Activated T-cell treated with anti-CD3 and anti-CD28 coated beads, Interleukin-2, amount 50 U/mL, for 24 hours (primary cell): ENCODE measurements at places on chromosomes 3 and 15.

- peaks cover 6% of the 10 kb centered on the region for H3K4me1 ChIP-seq
- H3K27me3 ChIP-seq: no peaks in the 10 kb centered on the region
- H3K4me3 ChIP-seq: no peak overlapping the region
- DNase-seq: no peak
- H3K27ac ChIP-seq: no peak overlapping the region
Measured at GRCh38 chr3:177973241-177973840, 562.9 kb upstream of the KCNMB2 start.

- no peak for DNase-seq
- H3K27me3 ChIP-seq: no peaks in the 10 kb centered on the region
- no peaks in the 10 kb centered on the region for H3K4me1 ChIP-seq
Measured at GRCh38 chr3:45623393-45623792, 28.8 kb downstream of the LIMD1 start.

DNA sequence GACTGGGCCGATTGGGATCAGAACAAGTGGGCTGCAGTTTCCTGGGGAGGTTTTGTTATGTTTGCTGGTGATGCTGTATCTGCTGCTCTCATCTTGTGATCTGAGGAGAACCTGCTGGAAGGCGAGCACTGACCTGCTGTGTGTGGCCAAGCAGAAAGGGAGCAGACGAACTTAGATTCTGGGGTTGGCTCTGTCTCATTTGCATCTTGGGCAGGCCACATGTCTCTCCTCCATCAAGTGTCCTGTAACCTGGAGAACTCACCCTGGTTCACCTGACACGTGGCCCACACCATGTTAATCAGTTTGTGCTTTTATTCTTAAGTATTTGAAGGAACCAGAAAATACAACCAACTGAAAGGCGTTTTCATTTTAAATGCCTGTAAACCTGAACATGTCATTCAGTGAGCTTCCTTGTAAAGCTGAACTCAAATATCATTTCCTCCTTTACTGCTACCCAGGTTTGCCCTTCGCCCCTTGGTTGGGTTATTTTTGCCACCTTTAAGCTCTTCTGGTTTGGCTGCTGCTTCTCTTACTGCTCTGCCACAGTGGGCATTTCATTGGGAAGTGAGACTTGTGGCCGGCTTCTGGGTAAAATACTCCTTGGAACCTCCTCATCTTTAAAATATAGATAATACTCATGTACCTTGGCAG is 33.5 kb upstream of the TRAK1 start:
- no peak overlapping the region for H3K4me3 ChIP-seq
- H3K4me1 ChIP-seq: peaks cover 20% of the 10 kb centered on the region
- no peak overlapping the region for H3K27ac ChIP-seq
- DNase-seq: no peak

GRCh38 chr15:36671017-36671416 is 91.6 kb downstream of the CDIN1 start:
- no peak for DNase-seq
- no peaks in the 10 kb centered on the region for H3K27me3 ChIP-seq
- no peak overlapping the region for H3K4me3 ChIP-seq
- no peaks in the 10 kb centered on the region for H3K4me1 ChIP-seq
- H3K36me3 ChIP-seq: peaks cover 14% of the 10 kb centered on the region
- no peak overlapping the region for H3K27ac ChIP-seq

DNA sequence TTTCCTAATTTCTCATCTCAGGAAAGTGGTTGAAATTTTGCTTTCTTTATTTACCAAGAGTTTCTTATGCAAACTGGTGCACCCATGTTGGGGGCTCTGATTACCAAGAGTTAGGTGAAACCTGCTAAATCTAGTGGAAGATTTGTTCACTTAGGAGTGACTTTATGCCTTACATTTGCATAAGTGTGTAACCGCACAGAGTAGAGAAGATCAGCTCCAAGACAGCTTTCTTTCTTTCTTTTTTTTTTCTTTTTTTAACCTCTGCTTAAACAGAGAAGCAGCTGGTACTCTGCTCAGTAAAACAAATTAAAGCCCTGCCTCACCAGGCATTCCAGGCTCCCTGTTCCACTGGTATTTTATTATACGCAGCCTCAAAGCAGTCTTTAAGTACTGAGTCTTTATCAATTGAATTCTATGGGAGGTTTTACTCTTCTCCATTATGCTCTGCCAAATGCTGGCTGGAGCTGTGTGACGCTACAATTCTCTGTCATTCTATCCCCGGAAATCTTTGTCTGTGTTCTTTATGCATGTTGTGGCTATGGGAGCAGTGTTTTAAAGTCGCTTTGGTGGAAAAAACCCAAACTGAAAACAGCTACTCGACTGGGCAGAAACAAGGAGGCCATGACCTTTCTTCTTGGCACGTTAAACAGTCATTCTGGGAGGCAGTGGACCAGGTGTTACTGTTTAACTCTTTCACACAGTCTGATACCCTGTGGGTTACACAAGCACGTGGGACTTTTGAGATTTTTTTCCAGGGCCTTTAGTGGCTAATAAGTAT is 55.2 kb upstream of the GBE1 start:
- H3K36me3 ChIP-seq: no peaks in the 10 kb centered on the region
- no peak overlapping the region for H3K4me3 ChIP-seq
- DNase-seq: no peak
- peaks cover 3% of the 10 kb centered on the region for H3K4me1 ChIP-seq
- peaks cover 5% of the 10 kb centered on the region for H3K27me3 ChIP-seq
- no peak overlapping the region for H3K27ac ChIP-seq

DNA sequence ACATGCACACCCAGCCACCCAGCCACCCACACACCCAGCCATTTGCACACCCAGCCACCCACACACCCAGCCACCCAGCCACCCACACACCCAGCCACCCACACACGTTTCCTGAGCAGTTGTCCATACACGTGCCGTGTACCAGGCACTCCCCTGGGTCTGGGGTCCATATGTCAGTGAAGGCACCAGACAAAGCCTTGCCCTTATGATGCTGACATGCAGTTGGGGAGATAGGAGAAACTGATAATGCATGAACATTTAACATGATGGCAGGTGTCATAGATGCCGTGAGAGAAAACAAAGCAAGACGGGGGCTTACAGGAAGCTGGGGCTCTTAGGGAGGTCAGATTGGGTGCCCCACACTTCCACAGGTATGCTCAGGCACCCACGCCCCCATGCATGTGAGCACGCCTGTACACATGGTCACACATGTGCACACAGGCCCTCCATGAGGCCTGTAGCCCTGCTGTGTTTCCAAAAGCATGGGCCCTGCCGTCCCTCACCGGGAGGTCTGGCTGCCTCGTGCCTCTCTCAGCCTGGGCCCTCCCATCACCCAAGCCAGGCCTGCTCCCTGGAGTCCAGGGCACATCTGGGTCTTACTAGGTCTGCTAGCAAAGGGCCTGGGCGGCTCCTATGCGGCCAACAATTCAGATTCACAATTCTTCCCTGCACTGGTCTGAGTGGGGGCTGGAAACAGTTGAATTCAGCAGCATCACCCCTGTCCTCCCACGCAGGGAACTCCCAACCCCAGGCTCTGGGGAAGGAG is 3.6 kb upstream of the DNAJB8 start:
- H3K27me3 ChIP-seq: peaks cover 29% of the 10 kb centered on the region
- H3K4me1 ChIP-seq: peaks cover 10% of the 10 kb centered on the region
- H3K27ac ChIP-seq: no peak overlapping the region
- H3K4me3 ChIP-seq: no peak overlapping the region
- no peaks in the 10 kb centered on the region for H3K36me3 ChIP-seq
- DNase-seq: no peak

DNA sequence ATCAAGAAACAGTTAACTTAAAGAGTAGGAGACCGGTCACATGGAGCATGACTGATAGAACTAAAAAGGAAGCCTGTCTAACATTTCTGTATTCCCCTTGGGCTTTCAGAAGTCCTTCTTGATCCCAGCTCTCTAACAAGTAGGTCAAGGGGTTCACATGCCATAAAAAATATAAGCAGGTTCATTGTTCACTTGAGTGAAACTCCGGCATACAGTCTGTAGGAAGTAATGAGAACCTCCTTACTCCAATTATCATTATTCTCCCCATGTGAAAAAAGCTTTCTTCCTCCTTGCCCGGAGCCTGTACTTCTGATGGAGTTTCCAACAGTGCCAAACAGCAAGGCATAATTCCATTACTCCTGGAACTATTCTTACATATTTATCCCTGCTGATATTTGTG is 242.8 kb upstream of the CNTN4 start:
- H3K4me3 ChIP-seq: no peak overlapping the region
- H3K4me1 ChIP-seq: no peaks in the 10 kb centered on the region
- no peak for DNase-seq
- H3K36me3 ChIP-seq: no peaks in the 10 kb centered on the region

DNA sequence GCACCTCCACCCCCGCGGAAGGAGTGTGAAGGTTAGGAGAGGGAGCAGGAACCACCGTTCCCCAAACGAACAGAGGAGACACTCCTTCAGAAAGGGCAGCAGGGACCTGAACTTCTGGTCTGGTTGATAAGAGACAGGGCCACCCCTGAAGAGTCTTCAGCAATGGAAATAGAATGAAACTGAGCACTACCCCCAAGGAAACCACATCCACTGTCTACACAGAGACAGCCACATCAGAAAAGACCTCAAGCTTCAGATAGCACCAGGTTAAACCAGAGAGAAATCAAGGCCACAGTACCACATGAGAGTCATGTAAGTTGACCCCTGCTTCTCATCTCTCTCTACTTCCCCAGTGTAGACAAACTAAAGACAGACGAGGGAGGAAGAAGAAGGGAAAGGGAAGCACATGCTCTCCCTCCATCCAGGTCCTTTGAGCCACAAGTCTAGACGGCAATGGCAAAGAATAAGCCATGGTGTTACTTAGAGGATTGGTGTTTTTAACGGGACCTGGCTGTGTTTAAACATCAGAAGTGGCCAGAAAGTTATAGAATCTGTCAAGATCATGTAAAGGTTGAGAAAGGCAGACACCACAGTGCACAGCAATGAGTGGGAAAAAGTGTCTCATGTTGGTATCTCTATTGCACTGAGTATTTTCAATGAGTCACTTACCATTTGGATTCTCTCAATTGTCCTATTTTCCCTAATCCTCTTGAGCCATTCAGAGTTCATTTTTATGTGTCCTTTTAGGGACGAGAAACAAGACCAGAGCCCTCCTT is 31.4 kb upstream of the CTNNB1 start:
- no peaks in the 10 kb centered on the region for H3K36me3 ChIP-seq
- peaks cover 36% of the 10 kb centered on the region for H3K27me3 ChIP-seq
- H3K4me1 ChIP-seq: peaks cover 19% of the 10 kb centered on the region
- no peak for DNase-seq
- no peak overlapping the region for H3K4me3 ChIP-seq
- H3K27ac ChIP-seq: no peak overlapping the region

DNA sequence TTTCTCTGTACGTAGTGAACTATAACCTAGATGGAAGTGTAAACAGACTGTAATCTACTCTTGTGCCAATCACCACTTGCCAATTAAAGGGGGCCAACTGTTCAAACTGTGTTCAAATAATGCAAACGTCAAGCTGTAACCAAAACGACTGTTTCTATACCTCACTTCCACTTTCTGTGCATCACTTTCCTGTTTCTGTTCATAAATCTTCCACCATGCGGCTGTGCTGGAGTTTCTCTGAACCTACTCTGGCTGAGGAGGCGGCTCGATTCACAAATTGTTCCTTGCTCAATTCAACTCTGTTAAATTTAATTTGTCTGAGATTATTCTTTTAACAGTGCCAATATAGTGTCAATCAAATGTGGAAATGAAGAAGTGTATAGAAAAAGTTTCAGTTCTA is 206.7 kb upstream of the TBC1D5 start:
- H3K36me3 ChIP-seq: no peaks in the 10 kb centered on the region
- H3K4me1 ChIP-seq: peaks cover 3% of the 10 kb centered on the region
- H3K27ac ChIP-seq: no peak overlapping the region
- H3K27me3 ChIP-seq: peaks cover 24% of the 10 kb centered on the region
- H3K4me3 ChIP-seq: no peak overlapping the region

- no peaks in the 10 kb centered on the region for H3K36me3 ChIP-seq
- peaks cover 14% of the 10 kb centered on the region for H3K27me3 ChIP-seq
- no peak overlapping the region for H3K4me3 ChIP-seq
- peaks cover 8% of the 10 kb centered on the region for H3K4me1 ChIP-seq
- DNase-seq: no peak
Measured at GRCh38 chr15:84586696-84587095, 14.1 kb upstream of the ZSCAN2 start.

DNA sequence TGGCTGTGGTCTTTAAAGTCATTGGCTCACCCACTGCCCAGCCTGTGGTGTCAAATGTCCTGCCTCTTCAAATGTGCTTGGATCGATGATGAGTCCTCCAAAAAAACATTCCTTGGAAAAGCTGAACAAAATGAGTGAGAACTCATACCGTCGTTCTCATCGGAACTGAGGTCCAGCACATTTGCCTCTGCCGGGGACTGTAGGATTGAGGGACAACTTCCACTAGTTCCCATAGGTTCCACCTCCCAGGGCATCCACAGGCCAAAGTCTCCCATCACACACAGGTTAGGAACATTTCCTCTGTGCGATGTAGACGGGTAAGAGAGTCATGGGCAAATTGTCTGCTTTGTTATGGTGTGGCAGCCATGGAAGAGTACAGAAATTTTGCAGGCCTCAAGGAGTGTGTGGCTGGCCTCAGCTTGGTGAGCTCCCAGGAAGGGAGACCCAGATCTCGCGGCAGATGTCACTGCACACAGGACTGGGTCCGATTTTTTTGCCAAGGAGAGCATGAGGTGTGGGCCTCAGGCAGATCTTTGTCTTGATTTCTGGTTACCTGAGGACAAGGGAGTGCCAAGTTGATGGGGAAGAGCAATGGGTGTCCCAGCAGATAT is 115.7 kb downstream of the SNRPN start:
- no peak overlapping the region for H3K27ac ChIP-seq
- no peak for DNase-seq
- H3K36me3 ChIP-seq: peaks cover 100% of the 10 kb centered on the region

GRCh38 chr15:47407692-47408091 is 309.6 kb upstream of the SEMA6D start:
- no peak for DNase-seq
- H3K4me1 ChIP-seq: no peaks in the 10 kb centered on the region
- no peaks in the 10 kb centered on the region for H3K27me3 ChIP-seq

- no peak overlapping the region for H3K27ac ChIP-seq
- H3K27me3 ChIP-seq: no peaks in the 10 kb centered on the region
- peaks cover 55% of the 10 kb centered on the region for H3K36me3 ChIP-seq
- DNase-seq: no peak
- peaks cover 26% of the 10 kb centered on the region for H3K4me1 ChIP-seq
Measured at GRCh38 chr15:51883271-51883837, 53.9 kb downstream of the TMOD3 start.

DNA sequence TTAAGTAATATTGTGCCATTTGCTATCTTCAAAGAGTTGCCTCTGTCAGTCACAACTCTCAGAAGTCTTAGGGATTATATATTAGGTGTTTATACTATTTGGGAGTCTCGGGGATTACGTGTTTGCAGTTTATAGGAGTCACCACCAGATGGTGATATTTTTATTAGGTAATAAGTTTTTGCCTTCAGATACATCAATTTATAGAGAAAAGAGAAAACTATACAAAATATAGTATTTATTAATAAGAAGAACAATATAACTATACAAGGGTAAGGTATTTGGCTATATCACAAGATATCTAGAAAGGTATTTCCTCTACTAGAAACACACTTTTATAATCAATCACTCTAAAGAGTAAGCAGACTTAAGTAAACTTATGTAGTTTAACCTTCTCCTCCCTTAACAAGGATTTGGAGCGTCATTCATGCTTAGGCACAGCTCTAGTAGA is 10.7 kb upstream of the DHX36 start:
- H3K4me1 ChIP-seq: no peaks in the 10 kb centered on the region
- peaks cover 14% of the 10 kb centered on the region for H3K27me3 ChIP-seq
- no peaks in the 10 kb centered on the region for H3K36me3 ChIP-seq
- no peak for DNase-seq
- no peak overlapping the region for H3K27ac ChIP-seq
